ENCODE measurements at places on chromosomes 5 and 9.

DNA sequence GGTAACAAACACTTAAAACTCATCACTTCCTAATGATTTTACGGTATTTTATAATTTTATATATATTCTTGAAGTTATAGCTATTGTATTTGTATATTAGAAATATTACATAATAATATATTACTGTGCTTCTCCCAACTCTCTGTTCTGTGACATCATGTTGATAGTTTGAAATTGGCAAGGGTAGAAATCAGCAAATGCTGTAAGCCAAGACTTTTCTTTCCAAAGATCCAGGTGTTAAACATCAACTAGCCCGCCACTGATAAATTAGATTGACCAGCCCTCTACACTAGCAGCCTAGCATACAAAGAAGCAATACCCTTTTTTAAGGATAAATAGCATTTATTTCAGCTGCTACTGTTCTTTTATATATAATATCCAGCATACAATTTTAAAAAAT lies 122.9 kb downstream of the PRELID2 start:
- no peak for DNase-seq

GRCh38 chr9:73011956-73012355 lies 59.1 kb upstream of the ALDH1A1 start:
- no peak for DNase-seq

DNA sequence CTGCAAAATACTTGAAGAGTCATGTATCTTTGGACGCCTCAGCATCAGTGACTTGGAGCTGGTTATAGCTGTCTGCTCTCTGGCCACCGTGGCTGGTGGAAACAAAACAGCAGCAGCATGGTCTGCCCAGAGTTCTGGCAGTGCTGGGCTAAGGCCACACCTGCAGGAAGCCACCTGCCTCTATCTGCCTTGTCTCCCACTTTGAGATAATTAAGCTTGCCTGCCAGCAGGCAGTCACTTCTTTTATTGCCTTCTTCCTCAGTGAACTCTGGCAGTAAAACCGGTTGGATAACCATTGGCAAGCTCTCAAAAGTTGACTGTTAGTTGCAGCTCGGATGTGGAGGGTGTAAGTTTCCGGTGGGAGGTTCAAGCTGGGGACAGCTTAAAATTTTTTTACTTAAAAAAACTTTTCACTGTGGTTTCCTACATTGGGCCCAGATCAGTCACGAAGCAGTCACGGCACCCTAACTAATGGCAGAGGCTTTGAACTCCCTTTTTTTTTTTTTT lies 4.9 kb downstream of the SMIM3 start:
- peak; percentile 46 for DNase-seq

GRCh38 chr5:67989456-67989855 lies 226.1 kb upstream of the PIK3R1 start:
- DNase-seq = no peak

GRCh38 chr5:25029004-25029403 lies 384.2 kb upstream of the CDH10 start:
- DNase-seq = no peak

- no peak for DNase-seq
These were observed 5.2 kb downstream of the CEMIP2 start for GRCh38 chr9:71762900-71763653.

DNA sequence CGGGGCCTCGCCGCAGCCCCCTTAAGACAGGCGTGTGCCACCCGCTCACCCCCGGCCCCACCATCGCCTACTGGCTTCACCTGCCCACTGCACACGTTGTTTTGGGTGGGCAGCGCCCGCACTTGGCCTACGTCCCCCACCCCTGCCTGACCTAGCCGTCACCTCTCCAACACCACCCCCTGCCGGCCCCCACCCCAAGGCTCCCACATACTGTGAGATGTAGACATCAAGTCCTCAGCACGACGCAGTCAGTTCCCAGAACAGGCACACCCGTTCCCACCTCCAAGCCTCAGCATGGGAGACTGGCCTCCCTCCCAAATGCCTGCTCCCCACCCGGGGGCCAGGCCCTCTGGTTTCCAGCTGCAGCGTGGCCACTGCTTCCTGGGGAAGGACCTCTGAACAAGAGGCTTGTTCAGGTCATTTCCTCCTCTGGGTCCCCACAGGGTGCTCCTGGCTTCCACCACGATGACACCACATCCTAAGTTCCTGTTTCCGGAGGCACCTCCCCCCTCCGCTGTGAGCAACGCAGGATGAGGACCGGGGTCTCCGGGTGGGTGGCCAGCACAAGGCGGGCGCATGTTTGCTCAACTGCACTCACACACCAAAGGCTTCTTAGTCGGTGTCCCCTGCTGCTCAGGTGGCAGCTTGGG lies 11.3 kb downstream of the DBN1 start:
- no peak for DNase-seq

GRCh38 chr9:105320568-105320967 lies 76.1 kb downstream of the SLC44A1 start:
- no peak for DNase-seq

GRCh38 chr9:113798062-113799030 lies 77.8 kb upstream of the ZNF618 start:
- DNase-seq = no peak

Data from activated CD4-positive, alpha-beta T cell treated with anti-CD3 and anti-CD28 coated beads, Interleukin-2, amount 50 U/mL, for 48 hours (primary cell).